GM13977 (cell line): ENCODE measurements at places on chromosomes 7 and 10.
A peak's percentile ranks its signal among the peaks of the same experiment; 100 is the strongest.

DNA sequence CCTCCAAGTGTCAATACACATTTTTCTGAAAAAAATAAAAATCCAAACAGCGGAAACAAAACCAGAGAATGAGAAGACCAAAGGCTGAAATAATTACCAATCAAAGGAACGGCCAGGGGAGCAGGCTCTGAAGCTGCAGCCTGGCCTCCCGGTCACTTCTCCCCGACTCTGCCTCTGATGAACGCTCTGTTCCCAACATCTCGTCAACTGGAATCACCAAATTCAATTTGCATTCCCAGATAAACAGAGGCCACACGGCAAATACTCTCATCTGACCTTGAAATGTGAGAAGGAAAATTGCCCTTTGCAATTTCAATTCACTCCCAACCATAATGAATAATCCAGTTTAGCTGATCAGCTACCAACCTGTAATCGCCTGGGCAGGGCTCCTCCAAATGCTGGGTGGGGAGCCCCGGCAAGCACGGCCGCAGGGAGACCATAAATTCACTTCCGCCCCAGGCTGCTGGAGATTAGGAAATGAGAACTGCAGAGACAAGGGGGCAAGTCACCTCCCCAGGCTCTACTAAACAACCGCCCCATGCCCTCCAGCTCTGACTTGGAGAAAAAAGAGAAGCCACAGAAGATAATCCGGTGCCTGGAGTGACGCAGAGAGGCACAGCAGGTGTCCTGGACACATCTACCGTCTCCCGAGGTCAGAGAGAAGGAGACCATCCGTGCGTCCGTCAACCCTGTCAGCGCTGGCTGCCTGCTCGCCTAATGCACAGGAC lies 153.2 kb downstream of the MAD1L1 start:
- DNase-seq: no peak

- no peak for DNase-seq
Observed at GRCh38 chr7:39631736-39632308, 8.4 kb downstream of the RALA start.

GRCh38 chr7:36023033-36023560 lies 130.0 kb upstream of the EEPD1 start:
- no peak for DNase-seq

- DNase-seq: no peak
Observed at GRCh38 chr7:152931633-152932032, 172.1 kb downstream of the ACTR3B start.

DNA sequence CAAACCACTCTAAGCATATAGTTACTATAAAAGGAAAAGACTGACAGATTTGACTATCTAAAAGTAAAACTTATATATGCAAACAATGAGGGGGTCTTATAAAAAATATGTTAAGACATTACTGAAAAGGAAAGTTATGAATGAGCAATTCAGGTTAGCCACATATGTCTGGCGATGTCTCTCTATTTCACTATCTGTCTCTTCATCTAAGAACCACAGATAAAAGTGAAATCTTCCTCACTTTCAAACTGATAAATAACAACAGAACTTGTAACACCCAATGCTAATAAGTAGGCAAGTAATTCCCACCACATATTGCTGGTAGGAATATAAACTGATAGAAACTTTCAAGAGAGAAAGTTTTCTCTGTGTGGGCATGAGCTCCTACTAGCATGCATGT lies 138.2 kb downstream of the CHCHD3 start:
- no peak for DNase-seq

GRCh38 chr10:106083572-106083971 lies 1080.9 kb downstream of the SORCS1 start:
- no peak for DNase-seq

DNA sequence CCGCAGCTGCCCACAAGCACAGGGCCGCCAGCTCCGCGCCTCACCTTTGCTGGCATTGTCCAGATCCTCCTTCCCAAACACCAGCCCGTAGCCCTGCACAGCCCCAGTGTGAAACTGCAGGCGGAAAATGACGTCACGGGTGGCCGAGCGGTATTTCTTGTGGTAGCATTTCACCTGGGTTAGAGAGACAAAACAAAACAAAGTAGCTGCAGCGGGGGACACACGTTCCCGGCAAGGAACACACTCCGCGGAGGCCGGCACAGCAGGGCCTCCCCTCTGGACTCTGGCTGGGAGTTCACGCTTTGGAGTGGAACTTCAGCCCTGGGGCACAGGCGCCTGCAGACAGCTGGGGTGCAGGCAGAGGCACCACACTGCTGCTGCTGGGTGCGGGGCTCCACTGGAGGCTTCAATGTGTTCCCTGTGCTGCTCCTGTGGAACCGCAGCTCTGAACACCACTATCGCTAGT lies 181.1 kb downstream of the TNS3 start:
- DNase-seq: no peak

DNA sequence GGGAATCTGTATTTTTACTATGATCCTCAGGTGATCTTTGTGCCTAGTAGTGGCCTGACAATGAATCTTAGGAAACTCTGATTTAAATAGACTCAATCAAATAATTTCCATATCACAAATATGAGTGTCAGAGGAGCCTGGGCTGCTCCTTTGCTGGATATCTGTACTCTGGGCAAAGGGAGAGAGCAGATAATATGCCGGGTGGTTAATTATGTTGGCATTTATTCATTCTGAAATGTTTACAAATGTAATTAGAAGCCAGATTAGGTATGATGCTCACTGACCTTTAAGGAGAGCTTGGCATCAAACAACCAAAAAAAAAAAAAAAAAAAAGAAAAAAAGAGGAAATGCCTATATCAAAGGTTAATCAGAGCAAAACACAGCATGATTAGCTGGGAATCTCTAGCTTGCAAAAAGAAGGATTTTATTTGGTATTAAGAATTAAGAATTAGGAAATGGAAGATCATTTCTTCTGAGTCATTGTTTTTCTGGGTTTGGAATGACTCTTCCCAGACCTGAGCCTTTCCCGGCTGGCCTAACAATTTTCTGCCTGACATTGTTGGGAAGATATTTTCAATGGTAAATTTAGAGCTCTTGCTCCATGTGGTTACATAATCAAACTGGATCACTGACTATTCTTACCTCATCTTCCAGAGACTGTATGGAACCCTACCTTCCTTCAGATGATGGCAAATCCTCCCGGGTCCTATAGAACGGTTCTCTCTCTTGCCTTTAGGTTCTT lies 365.3 kb downstream of the REEP3 start:
- no peak for DNase-seq

DNA sequence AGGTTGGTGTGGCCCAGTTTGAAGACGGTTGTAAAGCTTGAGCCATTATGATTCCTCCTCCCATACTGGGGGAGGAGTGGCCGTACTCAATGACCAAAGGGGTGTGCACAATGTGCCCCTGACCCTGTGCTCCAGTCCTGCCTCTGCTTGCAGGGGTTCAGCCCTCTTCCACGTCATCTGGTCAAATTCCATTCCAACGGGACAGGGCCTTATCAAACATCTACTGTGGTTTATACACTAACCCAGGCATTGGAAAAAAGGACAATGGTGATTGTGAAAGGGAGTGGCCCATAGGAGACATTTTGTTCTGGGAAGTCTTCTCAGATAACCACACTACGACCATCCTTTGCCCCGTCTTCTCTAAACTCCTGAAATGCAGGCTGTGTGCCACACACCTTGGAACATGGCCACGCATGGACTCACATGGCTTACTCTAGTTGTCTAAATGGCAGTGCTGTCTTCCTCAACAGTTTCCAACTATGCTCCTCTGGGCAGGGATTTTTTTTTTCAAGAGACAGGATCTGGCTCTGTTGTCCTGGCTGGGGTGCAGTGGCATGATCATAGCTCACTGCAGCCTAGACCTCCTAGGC lies 103.0 kb downstream of the JCAD start:
- no peak for DNase-seq

DNA sequence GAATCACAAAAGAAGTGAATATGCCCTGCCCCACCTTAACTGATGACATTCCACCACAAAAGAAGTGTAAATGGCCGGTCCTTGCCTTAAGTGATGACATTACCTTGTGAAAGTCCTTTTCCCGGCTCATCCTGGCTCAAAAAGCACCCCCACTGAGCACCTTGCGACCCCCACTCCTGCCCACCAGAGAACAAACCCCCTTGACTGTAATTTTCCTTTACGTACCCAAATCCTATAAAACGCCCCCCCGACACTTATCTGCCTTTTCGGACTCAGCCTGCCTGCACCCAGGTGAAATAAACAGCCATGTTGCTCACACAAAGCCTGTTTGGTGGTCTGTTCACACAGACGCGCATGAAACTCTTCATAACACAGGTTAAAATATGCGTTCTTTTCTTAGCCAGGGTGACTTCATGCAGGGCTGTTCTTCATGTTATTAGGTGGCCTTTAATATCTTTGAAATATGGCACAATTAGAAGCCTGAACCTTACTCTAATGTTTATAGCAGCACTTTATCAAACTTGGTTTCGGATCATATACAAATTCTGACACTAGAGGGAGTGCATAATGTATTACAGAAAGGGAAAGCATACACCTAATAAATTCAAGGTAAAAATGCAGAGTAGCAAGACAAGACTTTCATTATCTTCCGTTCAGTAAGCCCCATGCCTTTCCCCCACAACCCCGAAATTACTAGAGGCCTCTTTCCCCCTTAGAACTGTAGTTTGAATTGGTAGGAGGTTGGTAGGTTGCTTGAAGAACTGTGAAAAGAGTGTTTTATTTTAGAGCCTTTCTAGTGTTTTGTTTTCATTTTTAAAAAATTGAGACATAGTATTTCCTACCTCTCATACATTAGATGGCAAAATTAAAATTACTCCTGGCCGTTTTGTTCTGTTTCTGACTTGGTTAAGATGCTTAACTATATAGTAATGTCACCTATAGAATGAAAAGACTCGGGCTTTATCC lies 117.9 kb downstream of the NPY start:
- DNase-seq: peak; percentile 31

- no peak for DNase-seq
Observed at GRCh38 chr10:70367195-70367796, 15.1 kb downstream of the LRRC20 start.

DNA sequence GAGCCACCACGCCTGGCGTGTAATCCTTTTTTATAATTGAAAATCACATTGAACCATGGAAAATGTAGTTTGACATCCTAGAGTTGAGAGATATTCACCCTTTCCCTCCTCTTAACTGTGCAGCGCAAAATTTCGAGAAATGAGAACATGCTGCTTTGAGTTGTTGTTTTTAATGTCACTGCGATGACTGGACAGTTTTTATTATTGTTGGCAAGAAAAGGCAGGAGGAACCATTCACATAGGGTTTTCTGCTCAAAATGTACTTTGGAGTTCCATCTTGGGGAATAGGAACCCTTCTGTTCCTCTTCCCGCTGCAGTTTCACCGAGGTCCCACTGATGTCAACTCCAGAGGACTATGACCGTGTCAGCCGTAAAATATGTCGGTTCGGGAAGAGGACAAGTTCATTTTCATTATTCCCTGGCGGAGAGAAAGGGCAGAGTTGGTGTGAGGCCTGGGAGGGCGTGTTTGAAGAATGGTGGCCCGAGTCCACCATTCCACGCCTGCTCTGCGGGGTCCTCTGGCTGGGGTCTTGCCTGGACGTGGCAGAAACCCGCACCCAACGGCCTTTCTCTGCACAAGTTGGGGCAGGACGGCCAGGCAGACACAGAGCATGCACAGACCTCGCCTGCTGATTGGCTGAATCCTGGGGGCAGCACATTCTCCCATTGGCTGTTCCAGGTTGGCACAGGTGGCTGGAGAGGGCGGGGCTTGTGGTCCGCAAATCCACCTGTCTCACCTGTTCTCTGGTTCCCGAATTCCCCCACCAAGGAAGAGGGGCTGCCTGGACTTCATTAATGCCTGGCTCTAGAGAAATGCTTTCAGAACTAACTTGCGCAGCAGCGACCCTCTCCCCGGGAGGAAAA lies 105.1 kb upstream of the TCF7L2 start:
- no peak for DNase-seq

- DNase-seq: peak; percentile 27
Observed at GRCh38 chr10:72875250-72876055, 18.1 kb upstream of the OIT3 start.

DNA sequence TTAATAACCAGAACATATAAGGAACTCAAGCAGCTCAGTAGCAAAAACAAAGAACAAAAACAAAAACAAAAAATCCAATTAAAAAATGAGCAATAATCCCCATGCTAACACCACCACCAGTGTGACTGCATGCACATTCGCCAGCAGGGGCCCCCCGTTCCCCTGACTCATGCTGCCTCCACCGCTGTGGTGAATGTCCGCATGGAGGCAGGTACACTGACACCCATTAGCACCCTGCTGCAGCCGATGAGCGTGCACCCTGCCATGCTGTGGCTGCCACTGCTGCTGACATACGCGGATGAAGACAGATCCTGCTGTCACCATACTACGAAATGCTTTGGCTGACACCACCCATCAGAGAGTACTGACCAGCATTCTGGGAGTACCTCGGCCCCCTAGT lies 321.6 kb upstream of the LRRTM3 start:
- no peak for DNase-seq
